ENCODE measurements at places on chromosomes 5 and 9.
A peak's percentile ranks its signal among the peaks of the same experiment; 100 is the strongest.

GRCh38 chr9:34580358-34580757 lies 9.2 kb downstream of the CNTFR start:
- H3K4me1 ChIP-seq = peaks cover 18% of the 10 kb centered on the region
- no peak overlapping the region for H3K27ac ChIP-seq
- no peak for ATAC-seq
- H3K4me3 ChIP-seq = no peak overlapping the region
- H3K27me3 ChIP-seq = peaks cover 90% of the 10 kb centered on the region

GRCh38 chr9:68497629-68498028 lies 43.1 kb downstream of the TMEM252 start:
- no peaks in the 10 kb centered on the region for H3K4me1 ChIP-seq
- H3K4me3 ChIP-seq = no peak overlapping the region
- no peak for ATAC-seq
- peaks cover 16% of the 10 kb centered on the region for H3K27me3 ChIP-seq
- H3K27ac ChIP-seq = no peak overlapping the region

DNA sequence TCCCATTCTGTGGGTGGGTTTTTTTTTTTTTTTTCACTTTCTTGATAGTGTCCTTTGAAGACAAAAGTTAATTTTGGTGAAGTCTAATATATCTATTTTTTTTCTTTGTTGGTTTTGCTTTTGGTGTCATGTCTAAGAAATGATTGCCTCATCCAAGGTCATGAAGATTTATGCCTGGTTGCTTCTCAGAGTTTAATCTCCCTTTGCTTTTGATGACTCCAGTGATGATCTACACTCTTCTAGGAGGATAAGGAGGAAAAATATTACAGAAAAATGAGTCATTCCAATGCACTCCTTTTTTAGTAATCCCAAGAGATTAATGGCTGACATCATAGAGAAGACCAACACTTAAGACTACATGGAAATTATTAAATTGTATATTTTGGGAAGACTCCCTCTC lies 79.7 kb upstream of the ICE1 start:
- H3K27me3 ChIP-seq = peaks cover 25% of the 10 kb centered on the region
- H3K4me3 ChIP-seq = no peak overlapping the region
- H3K36me3 ChIP-seq = no peaks in the 10 kb centered on the region
- peaks cover under 1% of the 10 kb centered on the region for H3K4me1 ChIP-seq

DNA sequence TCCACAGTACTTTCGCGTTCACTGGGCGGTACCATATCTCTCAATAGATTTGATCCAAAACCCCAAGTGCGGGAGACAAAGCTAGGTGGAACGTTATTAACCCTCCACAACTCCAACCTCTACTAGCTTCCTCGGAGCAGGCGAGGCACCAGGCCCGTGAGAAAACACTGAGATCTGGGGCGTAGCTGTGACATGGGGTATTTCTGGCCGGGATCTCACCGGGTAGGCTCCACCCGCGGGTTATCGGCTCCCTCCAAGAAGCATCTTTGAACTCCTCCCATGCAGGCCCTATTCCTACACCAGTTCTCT lies 350 bp upstream of the SLC25A46 start:
- H3K36me3 ChIP-seq = no peaks in the 10 kb centered on the region
- peak overlapping the region; percentile 82 for H3K27ac ChIP-seq
- no peaks in the 10 kb centered on the region for H3K27me3 ChIP-seq
- peaks cover 20% of the 10 kb centered on the region for H3K4me1 ChIP-seq

GRCh38 chr5:56123531-56124243 lies 109.4 kb downstream of the ANKRD55 start:
- no peak for ATAC-seq
- no peak overlapping the region for H3K27ac ChIP-seq
- no peaks in the 10 kb centered on the region for H3K4me1 ChIP-seq
- no peak overlapping the region for H3K4me3 ChIP-seq

DNA sequence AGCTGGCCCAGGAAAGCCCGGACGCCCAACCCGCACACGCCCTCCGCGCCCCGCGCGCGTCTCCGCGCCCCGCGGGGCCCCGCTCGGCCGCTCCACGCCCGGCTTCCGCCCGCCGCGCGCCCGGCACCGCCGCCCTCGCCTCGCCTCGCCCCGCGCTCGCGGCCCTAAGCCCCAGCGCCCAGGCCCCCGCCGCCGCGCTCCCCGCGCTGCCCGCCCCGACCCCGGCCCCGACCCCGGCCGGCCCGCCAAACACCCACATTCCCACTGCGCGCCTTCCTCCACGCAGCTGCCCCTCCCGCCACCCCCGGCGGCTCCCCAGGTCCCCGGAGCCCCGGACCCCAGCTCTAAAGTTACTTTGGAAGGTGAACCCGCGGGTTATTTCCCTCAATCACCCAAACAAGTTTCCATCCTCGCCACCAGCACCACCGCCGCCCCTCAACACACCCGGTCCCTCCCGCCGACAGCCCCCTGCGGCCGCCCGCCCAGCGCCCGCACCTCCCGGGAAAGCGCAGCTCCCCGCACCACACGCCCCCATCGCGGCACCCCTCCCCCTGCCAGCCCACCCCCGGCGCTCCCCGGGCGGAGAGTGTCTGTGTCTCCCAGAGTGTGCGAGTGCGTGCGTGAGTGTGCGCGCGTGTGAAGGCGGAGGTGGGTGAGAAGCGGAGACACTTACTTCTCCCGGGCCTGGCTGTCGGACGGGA lies 439 bp downstream of the SSBP2 start:
- no peaks in the 10 kb centered on the region for H3K27me3 ChIP-seq
- H3K36me3 ChIP-seq = no peaks in the 10 kb centered on the region
- H3K4me3 ChIP-seq = peak overlapping the region; percentile 94

- peaks cover 40% of the 10 kb centered on the region for H3K4me1 ChIP-seq
- peak overlapping the region; percentile 99 for H3K4me3 ChIP-seq
- ATAC-seq = peak; percentile 51
- peak overlapping the region; percentile 93 for H3K27ac ChIP-seq
- H3K27me3 ChIP-seq = peaks cover 29% of the 10 kb centered on the region
- no peaks in the 10 kb centered on the region for H3K36me3 ChIP-seq
Observed at GRCh38 chr5:76401801-76402250, 1.3 kb upstream of the IQGAP2 start.

DNA sequence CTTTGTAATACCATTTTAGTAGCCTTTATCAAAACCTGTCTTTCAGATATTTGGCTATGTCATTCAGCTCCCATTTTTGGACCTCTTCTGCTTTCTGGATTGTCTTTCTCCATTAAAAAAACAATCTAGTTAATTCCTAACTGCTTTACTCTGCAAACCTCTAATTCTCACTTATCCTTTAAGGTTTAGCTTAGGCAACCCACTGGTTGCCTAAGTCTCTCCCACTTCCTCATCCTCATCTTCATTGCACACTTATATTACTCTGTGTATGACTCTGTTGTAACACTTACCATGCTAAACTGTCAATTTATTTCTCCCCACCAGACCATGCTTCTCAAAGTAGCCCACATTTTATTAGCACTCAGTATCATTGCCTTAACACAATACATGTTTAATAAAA lies 205.0 kb upstream of the DMRTA1 start:
- H3K27ac ChIP-seq = peak overlapping the region; percentile 60
- H3K4me1 ChIP-seq = peaks cover 58% of the 10 kb centered on the region
- H3K4me3 ChIP-seq = peak overlapping the region; percentile 1
- H3K27me3 ChIP-seq = no peaks in the 10 kb centered on the region

DNA sequence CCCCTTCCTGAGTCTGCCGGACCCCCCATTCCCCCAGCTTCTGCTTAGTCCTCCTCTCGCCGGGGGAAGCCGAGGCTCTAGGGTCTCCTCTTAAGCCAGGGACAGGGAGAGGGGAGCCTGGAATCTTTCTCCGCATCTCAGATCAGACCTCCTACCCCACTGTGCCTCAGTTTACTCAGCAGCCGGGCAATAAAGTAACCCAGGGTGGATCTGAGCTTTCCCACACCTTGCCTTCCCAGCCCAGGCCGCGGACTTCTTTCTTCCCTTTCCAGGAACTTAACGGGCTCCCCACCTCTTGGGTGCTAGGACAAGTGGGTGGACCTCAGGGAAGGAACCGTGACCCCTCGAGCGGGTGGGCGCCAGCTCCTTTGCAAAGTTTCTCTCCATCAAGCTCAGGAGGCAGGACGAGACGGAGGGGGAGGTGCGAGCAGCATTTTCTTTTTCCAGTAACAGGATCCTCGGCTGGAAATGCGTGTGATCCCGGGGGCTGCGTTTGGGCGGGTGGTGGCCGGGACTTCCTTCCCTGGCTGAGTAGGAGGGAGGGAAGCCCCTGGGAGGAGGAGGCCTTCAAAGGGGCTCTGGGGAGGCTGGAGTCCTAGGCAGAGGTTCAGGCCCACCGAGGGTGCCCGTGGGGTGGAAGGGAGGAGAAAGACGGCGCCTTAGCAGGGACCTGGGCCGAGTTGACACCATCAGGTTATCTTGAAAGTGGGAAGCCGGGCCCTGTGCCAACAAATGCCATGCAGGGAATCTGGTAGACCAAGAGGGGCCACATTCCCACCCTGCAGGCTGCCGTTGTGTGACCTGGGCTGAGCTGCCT lies 795 bp downstream of the DAB2IP start:
- H3K27ac ChIP-seq = no peak overlapping the region
- H3K4me3 ChIP-seq = peak overlapping the region; percentile 66
- peaks cover 19% of the 10 kb centered on the region for H3K4me1 ChIP-seq
- ATAC-seq = no peak

- no peak overlapping the region for H3K4me3 ChIP-seq
- no peak overlapping the region for H3K27ac ChIP-seq
- H3K4me1 ChIP-seq = peaks cover 6% of the 10 kb centered on the region
- no peaks in the 10 kb centered on the region for H3K27me3 ChIP-seq
- peak; percentile 40 for ATAC-seq
- H3K36me3 ChIP-seq = peaks cover 43% of the 10 kb centered on the region
Observed at GRCh38 chr9:121317737-121318630, 50.0 kb downstream of the GSN start.

GRCh38 chr5:51398875-51399642 lies 15.8 kb downstream of the ISL1 start:
- H3K36me3 ChIP-seq = no peaks in the 10 kb centered on the region
- no peak overlapping the region for H3K4me3 ChIP-seq
- peaks cover 36% of the 10 kb centered on the region for H3K27me3 ChIP-seq

DNA sequence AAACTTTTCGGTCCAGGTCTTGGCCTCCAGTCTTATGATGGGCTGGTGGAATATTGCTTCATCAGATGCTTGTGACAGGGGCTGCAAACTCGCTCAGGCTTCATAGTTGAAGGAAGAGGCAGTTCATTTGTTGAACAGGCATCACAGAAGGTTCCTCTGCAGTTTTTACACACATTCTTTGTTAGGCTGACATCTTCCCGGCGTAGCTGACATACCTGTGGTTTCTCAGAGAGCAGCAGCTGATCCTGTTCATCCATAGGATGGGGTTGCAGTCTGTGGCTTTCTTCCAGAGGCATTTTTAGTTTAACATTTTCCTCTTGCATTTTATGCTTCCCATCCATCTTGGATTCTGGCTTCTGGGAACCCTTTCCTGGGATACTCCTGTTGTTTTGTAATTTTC lies 1255.2 kb downstream of the EFNA5 start:
- no peak for ATAC-seq
- no peak overlapping the region for H3K4me3 ChIP-seq

DNA sequence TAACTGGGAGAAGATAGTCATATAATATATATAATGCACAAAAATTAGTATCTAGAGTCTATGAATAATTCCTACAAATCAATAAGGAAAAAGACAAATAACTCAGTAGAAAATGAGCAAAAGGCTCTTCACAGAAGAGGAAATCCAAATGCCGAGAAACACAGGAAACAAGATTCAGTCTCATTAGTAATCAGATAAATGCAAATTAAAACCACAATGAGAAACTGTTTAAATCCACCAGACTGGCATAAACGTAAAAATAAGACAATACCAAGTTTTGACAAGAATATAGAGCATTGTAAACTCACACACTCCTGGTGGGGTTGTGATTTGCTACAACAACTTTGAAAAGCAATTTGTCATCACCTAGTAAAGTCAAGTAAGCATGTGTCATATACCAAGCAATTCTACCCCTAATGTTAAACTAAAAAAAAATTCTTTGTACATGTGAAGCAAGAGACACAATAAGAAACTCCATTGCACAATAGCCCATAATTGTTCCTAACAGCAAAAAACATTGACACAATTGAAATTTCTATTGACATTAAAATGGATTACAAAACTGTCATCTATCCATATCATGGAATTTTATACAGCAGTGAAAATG lies 21.0 kb upstream of the UBLCP1 start:
- H3K27ac ChIP-seq = no peak overlapping the region
- peaks cover 6% of the 10 kb centered on the region for H3K27me3 ChIP-seq
- no peaks in the 10 kb centered on the region for H3K36me3 ChIP-seq
- no peak for ATAC-seq
- H3K4me3 ChIP-seq = no peak overlapping the region
- peaks cover 12% of the 10 kb centered on the region for H3K4me1 ChIP-seq

- H3K4me3 ChIP-seq = no peak overlapping the region
- H3K27ac ChIP-seq = peak overlapping the region; percentile 44
- H3K4me1 ChIP-seq = peaks cover 18% of the 10 kb centered on the region
- ATAC-seq = peak; percentile 65
Observed at GRCh38 chr5:35066260-35066795, 18.6 kb upstream of the AGXT2 start.

GRCh38 chr5:178940569-178941360 lies at the start of gene ZNF454:
Gene ZNF454, plus strand, starts transcription at chr5:178941198. Its CDS starts 1,594 bp downstream, at chr5:178942792.
- peaks cover 22% of the 10 kb centered on the region for H3K27me3 ChIP-seq
- H3K27ac ChIP-seq = no peak within 1 kb of the TSS
- peaks cover 28% of the 10 kb centered on the region for H3K36me3 ChIP-seq
- ATAC-seq = no peak
- H3K4me3 ChIP-seq = no peak within 1 kb of the TSS
- no peaks in the 10 kb centered on the region for H3K4me1 ChIP-seq

DNA sequence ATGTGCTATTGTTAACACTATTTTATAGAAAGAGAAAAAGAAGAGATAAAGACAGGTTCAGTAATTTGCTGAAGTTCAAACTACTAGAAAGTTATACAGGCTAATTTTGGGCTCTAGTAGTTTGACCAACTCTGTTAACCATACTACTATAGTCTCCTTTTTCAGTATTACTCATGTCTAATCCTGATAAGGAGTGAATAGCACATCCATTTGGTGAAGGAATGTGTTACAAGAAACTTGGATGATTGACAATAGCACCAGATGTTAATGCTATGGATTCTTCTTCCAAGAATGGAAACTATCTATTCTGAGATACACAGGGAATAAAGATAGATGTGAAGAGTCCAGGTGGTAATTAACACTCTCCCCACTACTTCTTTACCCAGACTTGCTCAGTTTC lies 677.3 kb downstream of the PRELID2 start:
- H3K27ac ChIP-seq = no peak overlapping the region
- no peak overlapping the region for H3K4me3 ChIP-seq
- H3K4me1 ChIP-seq = no peaks in the 10 kb centered on the region
- ATAC-seq = no peak
- no peaks in the 10 kb centered on the region for H3K36me3 ChIP-seq

DNA sequence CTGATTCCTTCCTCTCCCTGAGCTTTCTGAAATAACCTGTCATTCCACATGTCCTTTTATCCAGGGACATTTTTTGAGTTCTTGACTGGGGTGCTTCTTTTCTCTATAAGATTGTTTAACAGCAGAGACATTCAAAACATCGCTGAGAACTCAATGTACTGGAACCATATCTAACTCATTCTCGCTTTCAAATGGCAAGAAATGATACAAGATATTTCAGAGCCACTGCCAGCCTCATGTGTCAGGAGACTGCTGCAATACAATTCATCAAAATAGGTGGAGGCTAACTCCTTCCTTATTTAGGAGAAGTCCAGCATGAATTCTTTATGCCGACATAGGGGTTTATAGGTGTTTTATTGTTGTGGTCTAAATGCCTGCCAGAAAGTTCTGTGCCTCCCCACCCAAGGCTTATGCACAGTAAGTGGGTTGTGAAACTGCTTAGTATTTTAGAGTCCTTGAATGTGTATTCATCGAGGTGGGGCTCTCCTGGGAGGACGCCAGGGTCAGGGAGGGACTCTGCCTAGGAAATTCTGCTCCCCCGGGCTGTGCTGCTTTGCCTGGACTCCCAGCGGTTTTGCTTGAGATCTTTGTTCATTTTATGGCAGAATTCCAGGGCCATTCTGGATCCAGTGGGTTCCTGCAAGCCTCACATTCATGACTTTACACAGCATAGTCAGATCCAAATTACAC lies 53.9 kb downstream of the ZNF474 start:
- no peak overlapping the region for H3K27ac ChIP-seq
- peaks cover 22% of the 10 kb centered on the region for H3K27me3 ChIP-seq
- H3K4me1 ChIP-seq = no peaks in the 10 kb centered on the region
